Glutamatergic neuron (in vitro differentiated cells): ENCODE measurements at places on chromosomes 4 and X. TPM values are rescaled to one million over a fixed set of nuclear protein-coding genes. Genes with fewer than 3 reads are reported as not detected.

The CEP135 gene
- 4.2 TPM for total RNA-seq

The MGST2 gene
- 6.9 TPM for total RNA-seq

The SLC6A14 gene
- total RNA-seq = not detected

The OPHN1 gene
- total RNA-seq = 7.8 TPM

The SMPX gene
- total RNA-seq = not detected

The MAGED4B gene
- total RNA-seq = 304 TPM

The PNMA5 gene
- not detected for total RNA-seq

The PDCL2 gene
- total RNA-seq = not detected

The DCHS2 gene
- total RNA-seq = 97.4 TPM

DNA sequence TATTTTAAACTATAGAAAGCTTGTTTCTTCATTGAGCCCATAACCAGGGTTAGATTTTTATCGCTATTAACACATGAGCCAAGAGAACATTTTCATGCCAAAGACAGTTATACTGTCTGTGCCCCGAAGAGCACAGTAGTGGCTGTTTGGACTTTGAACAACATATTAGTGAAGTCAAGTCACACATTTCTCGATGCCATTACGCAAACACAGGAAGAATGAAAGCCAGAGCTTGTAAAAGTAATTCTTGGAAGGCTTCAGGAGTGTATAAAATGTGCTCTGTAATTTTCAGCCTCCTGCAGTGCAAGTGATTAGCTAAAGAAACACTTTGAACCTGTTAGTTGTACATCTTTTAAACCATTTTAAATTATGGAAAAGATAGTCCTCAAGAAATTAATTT, 590.7 kb upstream of the PITX2 start:
- peaks cover 13% of the 10 kb centered on the region for H3K4me1 ChIP-seq
- peaks cover 2% of the 10 kb centered on the region for H3K27me3 ChIP-seq
- DNase-seq = no peak
- H3K27ac ChIP-seq = no peak overlapping the region
- H3K4me3 ChIP-seq = no peak overlapping the region

DNA sequence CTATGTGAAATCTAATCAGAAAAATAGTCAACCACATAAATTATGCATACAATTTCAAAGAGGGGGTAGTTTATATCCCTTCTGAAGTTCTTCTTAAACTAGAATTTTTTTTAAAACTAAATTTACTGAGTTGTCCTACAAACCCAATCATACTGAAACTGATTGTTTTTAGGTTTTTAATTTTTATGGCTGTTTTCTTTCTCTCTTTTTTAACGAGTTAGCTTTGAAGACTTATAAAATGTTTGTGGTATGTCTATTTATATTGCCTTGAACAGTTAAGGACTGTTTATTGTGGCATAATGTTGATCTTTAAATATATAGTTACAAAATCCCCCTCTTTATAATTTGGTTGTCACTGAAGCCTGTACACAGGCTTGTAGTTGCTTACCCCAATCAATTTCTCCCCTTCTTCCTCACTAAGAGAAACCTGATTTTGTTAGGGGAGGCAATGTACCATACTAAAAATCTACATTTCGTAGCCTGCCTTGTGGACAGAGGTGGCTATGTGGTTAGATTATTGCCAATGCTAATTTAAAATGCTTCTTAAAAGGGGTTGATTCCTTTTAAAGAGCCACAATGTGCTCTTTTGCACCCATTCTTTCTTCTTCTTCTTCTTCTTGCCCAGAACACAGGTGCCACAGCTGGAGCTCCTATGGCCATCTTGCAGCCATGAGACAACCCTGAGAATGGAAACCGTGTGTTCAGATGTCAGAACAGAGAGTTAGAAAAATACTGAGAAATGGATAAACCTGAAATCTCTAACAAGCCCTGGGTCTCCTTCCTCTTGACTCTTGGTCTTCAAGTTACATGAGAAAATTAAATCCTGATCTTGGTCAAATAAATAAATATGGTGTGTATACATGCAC, 102.7 kb upstream of the ZNF827 start:
- no peak overlapping the region for H3K4me3 ChIP-seq
- DNase-seq = no peak
- no peaks in the 10 kb centered on the region for H3K36me3 ChIP-seq
- no peak overlapping the region for H3K27ac ChIP-seq
- H3K27me3 ChIP-seq = no peaks in the 10 kb centered on the region
- H3K4me1 ChIP-seq = no peaks in the 10 kb centered on the region

- no peak for DNase-seq
- H3K4me3 ChIP-seq = no peak overlapping the region
- peaks cover 7% of the 10 kb centered on the region for H3K36me3 ChIP-seq
Measured at GRCh38 chrX:74853255-74853654, 72.0 kb downstream of the NEXMIF start.

DNA sequence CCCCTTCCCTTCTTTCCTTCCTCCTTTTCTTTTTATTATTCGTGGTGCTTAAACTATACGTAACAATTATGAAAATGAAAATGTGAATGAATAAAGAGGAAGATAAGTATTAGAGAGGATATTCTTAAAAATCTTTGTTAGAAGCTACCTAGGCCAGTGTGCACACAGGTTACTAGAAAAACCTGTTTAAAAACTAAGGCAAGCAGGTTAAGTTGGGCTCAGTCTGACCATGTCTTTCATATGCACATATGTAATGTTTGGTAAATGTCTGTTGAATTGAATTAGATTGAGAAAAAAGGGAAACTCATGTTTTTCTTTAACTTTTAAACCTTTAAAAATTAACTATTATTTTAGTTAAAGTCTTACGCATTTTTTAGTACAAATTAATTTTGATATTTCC, 7.8 kb downstream of the SHROOM3 start:
- H3K36me3 ChIP-seq = no peaks in the 10 kb centered on the region
- DNase-seq = no peak
- H3K4me1 ChIP-seq = no peaks in the 10 kb centered on the region
- H3K4me3 ChIP-seq = no peak overlapping the region
- no peaks in the 10 kb centered on the region for H3K27me3 ChIP-seq

GRCh38 chr4:169849456-169849855, 91.7 kb upstream of the HPF1 start:
- peaks cover 12% of the 10 kb centered on the region for H3K4me1 ChIP-seq
- no peak overlapping the region for H3K27ac ChIP-seq
- H3K4me3 ChIP-seq = no peak overlapping the region
- no peaks in the 10 kb centered on the region for H3K36me3 ChIP-seq
- no peaks in the 10 kb centered on the region for H3K27me3 ChIP-seq

DNA sequence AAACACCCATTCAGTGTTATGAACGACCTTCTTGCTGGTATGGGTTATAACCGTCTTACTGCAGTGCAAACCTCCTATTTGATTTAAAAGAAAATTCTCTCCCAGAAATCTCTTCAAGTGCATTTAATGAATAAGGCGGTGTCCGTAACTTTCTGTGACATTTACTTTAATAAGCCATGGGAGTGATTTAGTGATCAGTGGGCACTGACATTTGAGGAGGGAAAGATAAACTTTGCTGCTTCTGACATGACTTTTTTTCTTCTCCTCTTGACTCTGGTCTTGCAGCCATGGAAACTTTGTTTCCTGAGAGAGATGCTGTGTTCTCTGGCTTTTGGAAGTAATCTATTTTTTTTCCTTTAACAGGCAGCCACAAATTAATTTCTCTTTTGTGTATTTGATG, 106.1 kb downstream of the NHS start:
- no peaks in the 10 kb centered on the region for H3K4me1 ChIP-seq
- H3K36me3 ChIP-seq = no peaks in the 10 kb centered on the region

GRCh38 chr4:63505714-63506460, 903.4 kb downstream of the TECRL start:
- no peaks in the 10 kb centered on the region for H3K36me3 ChIP-seq
- DNase-seq = peak; percentile 42
- no peak overlapping the region for H3K4me3 ChIP-seq

DNA sequence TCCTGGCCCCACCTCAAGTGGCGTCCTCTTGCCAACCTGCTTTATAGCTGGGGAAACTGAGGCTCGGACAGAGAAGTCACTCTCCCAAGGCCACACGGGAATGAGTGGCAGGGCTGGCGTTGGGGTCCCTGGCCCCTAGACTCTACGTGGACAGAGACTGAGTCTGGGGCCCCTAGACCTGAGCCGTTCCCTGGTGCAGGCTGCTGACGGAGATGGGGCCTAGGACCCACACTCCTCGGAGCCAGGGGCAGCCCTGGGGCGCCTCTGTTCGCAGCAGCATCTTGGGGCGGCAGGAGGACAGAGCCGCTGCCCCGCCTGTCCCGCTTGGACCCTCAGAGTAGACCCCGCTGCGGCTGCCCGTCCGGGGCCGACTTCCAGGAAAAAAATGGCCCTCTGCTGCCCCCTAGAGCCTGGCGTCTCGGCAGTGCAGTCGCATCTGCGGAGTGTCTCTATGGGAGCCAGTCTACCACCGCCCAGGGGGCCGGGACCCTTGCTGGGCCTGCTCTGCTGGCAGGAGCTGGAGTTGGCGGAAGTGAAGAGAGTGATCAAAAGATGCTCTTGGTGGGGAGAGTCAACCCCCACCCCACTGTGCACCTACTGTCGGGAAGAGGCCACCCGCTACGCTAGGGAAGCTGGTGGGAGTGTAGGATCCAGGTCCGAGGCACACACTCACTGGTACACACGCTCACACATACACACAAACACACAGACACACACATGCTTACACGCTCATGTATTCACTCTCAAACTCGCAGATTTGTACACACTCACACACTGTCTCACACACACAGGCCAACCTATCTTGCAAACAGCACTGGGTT, 220.1 kb downstream of the AFAP1 start:
- DNase-seq = peak; percentile 95
- H3K27ac ChIP-seq = no peak overlapping the region
- no peak overlapping the region for H3K4me3 ChIP-seq
- peaks cover 10% of the 10 kb centered on the region for H3K36me3 ChIP-seq

DNA sequence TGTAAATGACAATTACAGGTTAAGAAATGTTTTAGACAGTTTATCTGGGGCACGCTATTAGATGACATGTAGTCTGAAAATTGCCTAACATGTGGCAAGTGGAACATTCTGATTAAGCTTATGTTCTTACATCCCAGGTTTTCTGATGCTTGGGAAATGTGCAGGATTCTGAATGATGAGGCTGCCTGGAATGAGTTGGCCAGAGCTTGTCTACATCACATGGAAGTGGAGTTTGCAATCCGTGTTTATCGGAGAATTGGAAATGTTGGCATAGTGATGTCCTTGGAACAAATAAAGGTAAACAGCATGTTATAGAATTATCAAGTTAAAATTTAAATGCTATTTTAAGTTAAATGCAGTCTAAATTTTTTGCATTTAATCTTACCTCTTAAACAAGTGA, 49.3 kb downstream of the WDR19 start:
- H3K4me3 ChIP-seq = no peak overlapping the region
- no peak for DNase-seq
- no peaks in the 10 kb centered on the region for H3K27me3 ChIP-seq
- no peaks in the 10 kb centered on the region for H3K4me1 ChIP-seq
- H3K36me3 ChIP-seq = no peaks in the 10 kb centered on the region

GRCh38 chr4:38161208-38162113, 201.3 kb downstream of the PTTG2 start:
- no peak overlapping the region for H3K27ac ChIP-seq
- no peak overlapping the region for H3K4me3 ChIP-seq
- peaks cover 3% of the 10 kb centered on the region for H3K4me1 ChIP-seq
- DNase-seq = no peak
- peaks cover 11% of the 10 kb centered on the region for H3K36me3 ChIP-seq
- peaks cover 5% of the 10 kb centered on the region for H3K27me3 ChIP-seq

DNA sequence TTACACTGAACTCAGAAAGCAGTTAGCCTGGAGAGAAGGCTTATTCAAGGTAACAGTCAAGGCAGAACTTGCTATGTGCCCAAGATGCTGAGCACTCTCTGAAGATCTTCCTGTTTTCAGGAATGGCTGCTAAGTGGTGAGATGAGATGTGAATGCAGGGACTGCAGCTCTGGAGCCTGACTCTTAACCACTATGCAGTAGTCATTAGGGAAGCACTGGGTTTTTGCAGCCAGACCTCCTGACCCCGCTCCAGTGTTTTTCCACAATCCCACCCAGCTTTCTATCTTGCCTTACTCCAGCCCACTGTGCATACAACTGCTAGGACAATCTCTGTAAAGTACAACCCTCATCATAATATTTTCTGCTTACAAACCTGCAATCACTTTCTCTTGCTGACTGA, 95.2 kb upstream of the LNX1 start:
- H3K4me1 ChIP-seq = no peaks in the 10 kb centered on the region
- H3K36me3 ChIP-seq = no peaks in the 10 kb centered on the region
- no peaks in the 10 kb centered on the region for H3K27me3 ChIP-seq
- DNase-seq = no peak
- H3K27ac ChIP-seq = no peak overlapping the region
- no peak overlapping the region for H3K4me3 ChIP-seq

- no peak for DNase-seq
- peaks cover 4% of the 10 kb centered on the region for H3K36me3 ChIP-seq
- H3K27me3 ChIP-seq = peaks cover 6% of the 10 kb centered on the region
Measured at GRCh38 chr4:153079857-153080391, 124.3 kb upstream of the TRIM2 start.

DNA sequence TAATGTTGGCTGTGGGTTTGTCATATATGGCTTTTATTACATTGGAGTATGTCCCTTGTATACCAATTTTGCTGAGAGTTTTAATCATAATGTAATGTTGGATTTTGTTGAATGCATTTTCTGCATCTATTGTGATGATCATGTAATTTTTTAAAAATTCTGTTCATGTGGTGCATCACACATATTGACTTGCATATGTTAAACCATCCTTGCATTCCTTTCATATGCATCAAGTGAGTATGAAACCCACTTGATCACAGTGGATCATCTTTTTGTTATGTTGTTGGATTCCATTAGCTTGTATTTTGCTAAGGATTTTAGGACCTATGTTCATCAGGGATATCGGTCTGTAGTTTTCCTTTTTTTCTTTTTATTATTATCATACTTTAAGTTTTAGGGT, 12.1 kb downstream of the HEPH start:
- H3K36me3 ChIP-seq = no peaks in the 10 kb centered on the region
- no peaks in the 10 kb centered on the region for H3K4me1 ChIP-seq
- H3K4me3 ChIP-seq = no peak overlapping the region

- H3K4me3 ChIP-seq = no peak overlapping the region
- peak; percentile 20 for DNase-seq
- H3K4me1 ChIP-seq = no peaks in the 10 kb centered on the region
- no peak overlapping the region for H3K27ac ChIP-seq
- no peaks in the 10 kb centered on the region for H3K36me3 ChIP-seq
- peaks cover 3% of the 10 kb centered on the region for H3K27me3 ChIP-seq
Measured at GRCh38 chrX:68989865-68990606, 161.2 kb downstream of the EFNB1 start.

DNA sequence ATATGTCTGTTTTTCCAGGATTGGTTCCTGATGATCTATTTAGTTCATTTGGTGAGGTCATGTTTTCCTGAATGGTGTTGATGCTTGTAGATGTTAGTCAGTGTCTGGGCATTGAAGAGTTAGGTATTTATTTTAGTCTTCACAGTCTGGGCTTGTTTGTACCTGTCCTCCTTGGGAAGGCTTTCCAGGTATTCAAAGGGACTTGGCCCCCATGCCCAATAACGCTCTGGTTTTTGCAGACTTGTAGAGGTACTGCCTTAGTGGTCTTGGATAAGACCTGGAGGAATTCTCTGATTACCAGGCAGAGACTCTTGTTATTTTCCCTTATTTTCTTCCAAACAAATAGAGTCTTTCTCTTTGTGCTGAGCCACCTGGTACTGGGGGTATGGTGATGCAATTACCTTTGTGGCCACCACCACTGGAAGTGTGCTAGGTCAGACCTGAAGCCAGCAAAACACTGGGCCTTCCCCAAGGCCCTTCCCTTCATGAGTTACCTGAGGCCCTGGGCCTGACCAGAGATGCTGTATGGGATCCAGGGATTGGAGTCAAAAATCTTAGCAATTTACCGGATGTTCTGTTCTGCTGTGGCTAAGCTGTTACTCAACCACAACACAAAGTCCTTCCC, 63.3 kb upstream of the RXFP1 start:
- no peak overlapping the region for H3K27ac ChIP-seq
- no peak for DNase-seq
- H3K4me1 ChIP-seq = no peaks in the 10 kb centered on the region
- no peak overlapping the region for H3K4me3 ChIP-seq
- no peaks in the 10 kb centered on the region for H3K27me3 ChIP-seq
